ENCODE measurements at places on chromosomes 5 and 9.
A peak's percentile ranks its signal among the peaks of the same experiment; 100 is the strongest.

DNA sequence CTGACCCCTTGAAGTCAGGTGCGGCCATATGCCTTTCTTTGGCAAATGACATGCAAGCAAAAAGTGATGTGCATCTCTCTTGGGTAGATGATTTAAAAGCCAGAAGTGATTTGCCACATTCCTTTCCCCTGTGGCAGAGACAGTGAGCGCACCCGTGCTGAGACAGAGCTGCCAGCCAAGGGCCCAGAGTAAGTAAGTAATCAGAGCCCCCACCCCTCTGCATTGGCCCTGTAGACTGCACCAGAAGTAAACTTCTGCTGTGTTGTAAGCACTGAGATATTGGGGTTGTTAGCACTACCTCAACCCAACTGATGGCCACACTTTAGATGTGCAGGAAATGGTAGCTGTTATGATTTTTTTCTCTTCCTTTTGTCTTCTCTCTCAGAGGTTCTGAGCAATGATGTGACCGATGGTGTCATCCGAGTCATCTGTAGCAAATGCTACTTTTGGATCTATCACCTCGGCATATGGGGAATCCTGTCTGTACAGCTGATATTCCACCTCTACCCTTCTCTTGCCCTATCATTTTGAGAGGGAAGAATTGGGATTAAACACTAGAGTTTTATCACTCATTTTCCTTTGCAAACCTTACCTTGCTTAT lies 58.0 kb downstream of the DOCK2 start:
- no peak for DNase-seq

DNA sequence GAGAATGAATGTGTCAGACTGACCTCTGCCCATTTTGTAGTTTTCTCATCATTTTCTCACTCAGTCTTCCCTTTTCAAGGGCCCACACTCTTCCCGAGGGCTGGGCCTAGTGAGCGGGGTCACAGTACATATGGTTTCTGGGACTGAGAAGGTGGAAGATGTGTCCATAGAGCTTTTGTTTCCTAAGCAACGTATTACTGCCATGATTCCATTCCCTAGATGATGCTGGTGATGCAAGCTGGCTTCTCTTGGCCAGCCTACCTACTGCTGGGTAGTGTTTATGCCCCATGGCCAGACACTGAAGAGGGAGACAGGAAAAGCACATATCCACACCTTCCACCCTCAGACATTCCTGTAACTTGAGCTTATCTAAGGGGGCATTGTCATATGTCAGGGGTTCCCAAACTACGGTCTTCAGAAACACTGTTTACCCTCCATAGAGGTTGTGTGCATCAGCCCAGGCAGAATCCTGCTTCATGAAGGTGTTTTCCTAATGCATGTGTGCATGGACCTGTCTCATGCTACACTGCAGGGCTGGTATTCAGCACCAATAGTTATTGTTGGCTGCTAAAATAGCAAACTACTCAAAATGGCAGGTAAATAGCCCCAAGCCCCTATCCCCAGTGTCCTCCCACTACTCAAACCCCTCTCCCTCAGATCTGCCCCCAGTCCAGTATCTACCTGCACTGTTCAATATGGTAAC lies 9.5 kb downstream of the IRF1 start:
- peak; percentile 60 for DNase-seq

GRCh38 chr5:77022511-77023417 lies 7.4 kb upstream of the AGGF1 start:
- DNase-seq, result no peak

GRCh38 chr5:74257060-74257527 lies 383.4 kb downstream of the ENC1 start:
- DNase-seq, result no peak

GRCh38 chr9:106893088-106893487 lies 30.1 kb downstream of the ZNF462 start:
- no peak for DNase-seq

- no peak for DNase-seq
Measured at GRCh38 chr9:117156771-117157535, 257.9 kb downstream of the ASTN2 start.

DNA sequence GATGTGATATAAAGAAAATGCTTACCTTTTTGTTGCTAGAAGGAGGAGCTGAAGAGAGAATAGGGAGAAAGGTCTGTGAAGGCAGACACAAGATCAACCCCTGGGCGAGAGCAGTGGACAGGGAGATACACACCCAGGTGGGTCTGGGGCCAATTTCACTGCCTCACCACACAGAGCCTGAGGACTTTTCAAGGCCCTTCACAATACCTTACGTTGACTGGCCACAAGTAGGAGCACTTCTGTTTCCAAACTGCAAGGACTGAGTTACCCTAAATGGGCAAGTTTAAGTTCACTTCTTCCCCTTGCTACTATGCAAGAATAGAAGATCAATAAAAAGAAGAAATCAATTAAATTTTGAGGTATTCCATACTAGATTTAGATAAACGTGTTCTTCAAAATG lies 174.5 kb upstream of the SLC12A2 start:
- peak; percentile 16 for DNase-seq
